ENCODE measurements at places on chromosomes 12 and 14.

DNA sequence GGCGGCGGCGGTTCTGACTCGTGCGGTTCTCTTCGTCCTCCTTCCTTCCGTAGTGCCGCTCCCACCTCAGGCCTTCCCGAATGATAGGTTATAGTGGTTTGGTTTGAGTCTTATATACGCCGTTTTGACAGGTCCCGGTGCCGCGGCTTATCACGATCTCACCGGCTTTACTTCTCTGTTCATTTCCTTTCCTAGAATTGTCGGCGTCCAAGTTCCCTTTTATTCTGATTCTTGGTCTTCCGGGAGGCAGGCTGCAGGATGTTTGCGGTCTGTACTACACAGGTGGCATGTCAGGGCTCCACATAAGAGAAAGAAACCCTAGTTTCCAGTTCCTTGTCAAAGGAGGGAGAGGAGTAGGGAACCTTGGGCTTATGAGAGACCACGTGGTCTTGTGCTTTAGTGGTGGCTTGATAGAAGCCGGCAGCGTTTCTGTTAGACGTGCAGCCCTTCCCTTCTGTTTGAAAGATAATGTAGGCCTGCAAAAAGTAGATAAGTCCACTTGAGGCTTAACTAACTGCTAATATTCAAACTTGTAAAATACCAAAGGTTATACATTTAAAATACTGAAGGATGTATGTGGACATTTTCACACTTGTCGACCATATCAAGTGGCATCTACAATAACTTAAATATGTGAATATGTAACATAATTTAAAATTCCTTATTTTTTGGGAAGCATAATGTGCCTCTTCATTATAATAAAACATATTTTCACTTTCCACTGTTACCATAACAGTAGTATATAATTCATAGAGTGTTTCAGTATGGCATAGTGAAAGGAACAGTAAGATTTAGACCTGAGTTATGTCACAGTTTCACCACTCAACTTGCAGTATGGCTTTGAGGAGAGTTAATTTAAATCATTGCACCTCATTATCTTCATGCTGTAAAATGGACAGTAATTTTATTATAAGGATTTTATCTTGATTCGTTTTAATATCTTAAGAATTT, 804 bp downstream of the USP15 start:
- H3K27ac ChIP-seq = no peak overlapping the region
- H3K4me3 ChIP-seq = peak overlapping the region; percentile 92
- no peaks in the 10 kb centered on the region for H3K36me3 ChIP-seq
- H3K27me3 ChIP-seq = no peaks in the 10 kb centered on the region
- H3K4me1 ChIP-seq = peaks cover 2% of the 10 kb centered on the region

DNA sequence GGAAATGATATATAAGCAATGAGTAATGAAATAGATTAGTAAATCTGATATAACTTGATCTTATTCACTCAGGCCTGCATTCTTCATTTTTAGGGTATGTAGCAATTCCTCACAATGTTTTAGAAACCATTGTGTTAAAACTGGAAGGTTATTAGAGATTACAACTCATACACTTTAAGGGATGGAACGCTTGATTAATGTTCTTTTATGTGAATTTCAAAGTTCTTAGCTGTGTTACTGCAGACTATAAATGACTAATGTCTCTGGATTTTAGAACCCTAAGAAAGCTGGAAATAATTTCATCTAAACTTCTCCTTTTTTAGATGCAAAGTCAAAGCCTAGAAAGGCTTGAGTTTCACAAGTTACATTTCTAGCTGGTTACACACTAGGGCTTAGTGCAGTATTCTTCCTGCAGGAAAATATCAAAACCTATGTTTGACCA, 148.2 kb upstream of the CLEC14A start:
- no peak for DNase-seq
- no peaks in the 10 kb centered on the region for H3K36me3 ChIP-seq
- H3K4me1 ChIP-seq = no peaks in the 10 kb centered on the region
- no peak overlapping the region for H3K4me3 ChIP-seq
- H3K27ac ChIP-seq = no peak overlapping the region
- H3K27me3 ChIP-seq = no peaks in the 10 kb centered on the region

DNA sequence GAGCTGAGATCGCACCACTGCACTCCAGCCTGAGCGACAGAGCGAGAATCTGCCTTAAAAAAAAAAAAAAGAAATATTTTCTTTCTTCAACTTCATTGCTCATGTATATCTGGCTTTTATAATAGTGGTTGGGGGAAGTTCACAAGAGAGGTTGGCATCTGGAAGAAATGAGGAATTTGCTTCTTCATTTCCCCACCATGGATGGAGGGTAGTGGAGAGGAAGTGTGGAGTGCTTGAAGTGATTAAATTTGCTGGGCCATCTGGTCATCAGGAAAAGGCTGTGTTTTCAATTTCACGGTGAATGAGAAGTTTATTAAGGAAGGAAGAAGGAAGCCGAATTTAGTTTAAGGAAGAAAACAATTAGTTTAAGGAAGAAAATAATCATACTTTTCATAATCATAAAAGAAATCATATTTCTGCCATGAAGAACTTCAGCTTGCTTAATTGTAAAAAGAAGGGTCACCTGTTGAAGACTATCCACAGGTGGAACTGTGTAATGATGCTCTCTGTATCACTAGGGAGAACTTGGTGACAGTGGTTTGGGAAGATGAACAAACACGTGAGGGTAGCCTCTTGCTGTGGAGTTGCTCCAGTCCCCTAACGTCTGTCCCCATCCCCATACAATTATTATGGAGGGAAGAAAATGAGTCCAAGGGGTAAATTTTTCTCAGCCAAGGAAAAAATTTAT, 197.3 kb upstream of the ARHGAP5 start:
- no peaks in the 10 kb centered on the region for H3K27me3 ChIP-seq
- no peaks in the 10 kb centered on the region for H3K36me3 ChIP-seq
- no peak for DNase-seq

GRCh38 chr12:110533607-110534006, 31.5 kb downstream of the RAD9B start:
- H3K36me3 ChIP-seq = no peaks in the 10 kb centered on the region
- DNase-seq = no peak
- H3K27me3 ChIP-seq = no peaks in the 10 kb centered on the region
